Pons (tissue), 1 donor: ENCODE measurements at places on chromosomes 5 and 9.

DNA sequence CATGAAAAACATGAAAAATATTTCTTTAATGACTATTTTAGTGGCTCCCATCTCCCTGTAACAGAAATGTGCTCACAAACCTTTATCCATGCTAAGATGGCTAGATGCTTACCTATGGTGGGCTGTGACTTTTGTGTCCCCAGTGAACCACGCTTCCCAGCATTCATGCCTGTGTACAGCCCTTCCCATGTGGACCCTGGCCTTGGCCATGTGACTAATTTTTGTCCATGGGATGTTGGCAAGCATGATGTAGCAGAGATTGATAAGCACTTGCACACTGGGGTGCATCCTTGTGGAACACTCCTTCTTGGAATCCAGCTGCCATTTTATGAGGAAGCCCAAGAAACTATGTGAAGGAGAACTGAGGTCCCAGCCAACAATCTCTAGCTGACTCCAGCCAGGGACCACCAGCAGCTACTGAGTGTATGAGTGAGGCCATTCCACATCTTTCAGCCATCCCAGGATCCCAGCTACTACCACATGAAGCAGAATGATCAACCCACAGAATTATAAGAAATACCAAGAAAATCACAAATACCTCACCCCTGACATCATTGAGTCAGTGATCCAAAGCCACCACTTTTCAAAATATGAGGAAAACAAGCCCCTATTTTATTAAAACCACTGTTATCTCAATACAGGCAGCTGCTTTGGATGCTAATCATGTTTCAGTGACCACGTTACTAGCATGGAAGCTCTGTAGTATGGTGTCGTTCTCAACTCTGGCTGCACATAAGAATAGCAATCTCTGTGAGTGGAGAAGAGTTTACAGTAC lies 16.1 kb upstream of the RAI14 start:
- no peak for DNase-seq

DNA sequence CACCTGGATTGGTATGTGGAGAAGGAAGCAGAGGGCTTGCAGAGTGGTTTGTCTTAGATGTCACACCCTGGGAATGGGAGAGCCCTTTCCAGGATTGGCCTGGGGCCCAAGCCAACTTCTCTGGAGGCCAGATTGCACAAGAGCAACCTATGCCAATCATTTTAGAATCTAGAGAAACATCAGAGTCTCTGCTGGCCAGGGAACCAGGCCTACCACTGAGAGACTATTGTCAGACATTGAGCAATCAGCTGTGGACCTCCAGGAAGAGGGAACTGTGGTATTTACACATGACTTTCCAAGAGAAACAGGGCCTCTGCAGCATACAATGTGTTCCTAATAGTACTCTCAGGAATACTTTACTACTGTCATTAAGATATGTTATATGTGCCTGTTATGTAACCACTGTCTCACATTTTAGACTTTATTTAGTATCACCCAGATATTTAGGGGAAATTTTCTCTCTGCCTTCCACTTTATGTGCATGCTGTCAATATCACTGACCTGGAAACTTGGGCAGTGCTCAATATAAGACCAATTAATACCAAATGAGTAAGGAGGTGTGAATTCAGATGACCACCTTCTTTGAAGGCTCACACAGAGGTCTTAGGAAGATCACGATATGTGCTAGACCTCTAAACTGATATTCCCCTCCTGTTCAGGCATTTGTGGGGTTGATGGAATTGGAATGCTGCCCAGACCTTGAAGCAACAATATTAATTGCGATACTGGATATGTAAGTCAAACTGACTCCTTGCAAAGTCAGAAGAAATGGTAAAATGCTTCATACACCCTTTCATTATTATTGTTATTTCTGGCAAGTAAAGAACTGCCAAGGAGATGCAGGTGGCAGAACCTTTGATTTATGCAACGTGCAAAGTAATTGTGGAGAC lies 20.5 kb upstream of the CCL28 start:
- peak; percentile 29 for DNase-seq

DNA sequence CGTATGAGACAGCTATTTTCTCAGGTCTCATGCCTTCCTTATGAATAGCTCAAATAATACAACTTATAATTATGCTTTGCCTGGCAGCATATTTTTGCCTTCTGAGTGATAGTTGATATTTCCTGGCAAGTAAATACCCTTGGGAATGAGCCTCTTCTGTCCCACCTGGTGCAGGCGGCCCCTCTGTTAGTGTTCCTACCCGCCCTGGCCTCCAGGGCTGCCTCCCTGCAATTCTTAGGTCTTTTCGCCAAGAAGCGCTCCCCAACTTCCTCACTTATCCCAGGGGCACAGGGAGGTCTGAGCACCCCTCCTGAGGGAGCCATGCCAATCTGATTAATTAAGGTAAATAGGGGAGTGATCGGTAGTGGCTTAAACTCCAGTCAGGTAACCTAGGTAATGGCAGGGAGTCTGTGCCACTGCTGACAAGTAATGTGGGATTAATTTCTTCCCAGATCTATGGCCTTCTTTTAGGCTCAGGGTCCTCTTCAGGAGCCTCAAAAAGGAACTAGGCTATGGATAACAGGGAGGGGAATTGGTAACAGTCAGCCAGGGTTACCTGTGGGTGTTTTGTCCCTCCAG lies 81.5 kb downstream of the GALNT10 start:
- no peak for DNase-seq

- no peak for DNase-seq
Observed at GRCh38 chr5:89930591-89931392, 478.8 kb downstream of the CETN3 start.

GRCh38 chr5:15700373-15700772 lies 200.4 kb downstream of the FBXL7 start:
- DNase-seq, result no peak

GRCh38 chr9:24900179-24900578 lies 354.5 kb upstream of the IZUMO3 start:
- DNase-seq, result no peak

- no peak for DNase-seq
Observed at GRCh38 chr5:148820461-148821395, 5.7 kb upstream of the ADRB2 start.
